ENCODE measurements at places on chromosomes 5 and 9.

DNA sequence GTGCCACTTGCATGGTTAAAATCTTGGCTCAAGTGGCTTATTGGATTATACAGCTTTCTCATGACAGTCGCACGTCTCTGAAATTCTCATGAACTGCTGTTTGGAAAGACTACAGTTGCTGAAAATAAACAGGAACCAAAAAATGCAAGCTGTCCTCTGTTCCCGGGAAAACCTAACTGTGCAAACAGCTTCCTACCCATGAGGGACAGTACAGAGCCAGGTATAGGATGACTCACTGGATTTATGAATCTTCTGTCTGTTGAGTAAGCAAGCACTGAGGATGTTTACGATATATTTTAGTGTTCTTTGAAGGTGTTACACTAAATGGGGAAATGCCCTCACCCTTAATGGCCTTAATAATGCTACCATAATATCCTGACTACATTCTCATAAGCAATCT is 380.3 kb upstream of the TNC start:
- DNase-seq, result no peak

DNA sequence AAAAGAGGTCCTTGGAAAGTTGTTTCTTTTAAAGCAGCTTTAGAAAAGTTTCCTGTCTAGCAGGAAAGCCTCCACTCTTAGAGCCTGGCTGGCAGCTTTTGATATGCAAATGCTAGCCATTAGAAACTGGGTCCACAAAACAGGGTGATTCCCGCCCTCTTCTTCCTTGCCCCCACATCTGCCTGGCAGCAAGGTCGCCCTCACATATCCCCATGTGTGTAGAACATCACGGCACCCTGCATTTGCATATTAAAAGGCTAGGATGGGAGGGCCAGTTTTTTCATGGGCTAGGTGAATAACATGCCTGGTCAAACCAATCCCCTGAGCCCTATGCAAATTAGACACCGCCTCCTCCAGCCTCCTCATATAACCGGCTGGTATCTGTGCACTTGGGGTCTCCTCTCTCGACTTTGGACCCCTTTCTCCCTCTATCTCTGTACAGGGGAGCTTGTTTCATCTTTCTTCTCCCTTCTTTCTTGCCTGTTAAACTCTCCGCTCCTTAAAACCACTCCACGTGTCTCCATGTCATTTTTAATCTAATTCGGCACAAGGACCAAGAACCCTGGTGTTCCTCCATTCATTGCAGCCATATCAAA is 426.8 kb upstream of the CTNND2 start:
- DNase-seq, result no peak

- DNase-seq, result no peak
Observed at GRCh38 chr5:80686757-80687156, 32.0 kb upstream of the DHFR start.

GRCh38 chr9:113660196-113660595 is 196.7 kb downstream of the RGS3 start:
- DNase-seq, result no peak

- DNase-seq, result peak; percentile 25
Observed at GRCh38 chr9:14428781-14429230, 114.9 kb upstream of the NFIB start.

DNA sequence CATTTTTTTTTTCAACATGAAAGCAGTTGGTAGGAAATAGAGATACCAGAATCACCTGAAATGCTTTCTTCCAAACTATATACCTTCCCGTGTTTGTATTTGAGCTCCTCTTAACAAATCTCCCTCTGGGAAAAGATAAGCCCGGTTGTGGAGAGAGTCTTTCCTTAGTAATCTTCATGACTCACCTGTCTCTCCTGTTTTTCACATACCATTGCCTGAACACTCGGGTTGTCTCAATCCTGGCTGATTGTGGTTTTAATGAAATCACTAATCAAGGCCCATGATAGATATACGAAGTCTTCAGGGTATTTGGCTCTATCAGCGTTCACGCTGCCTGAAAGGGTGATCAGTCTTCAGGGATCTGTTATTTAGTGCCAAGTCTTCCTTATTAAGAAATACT is 136.7 kb downstream of the MAN2A1 start:
- no peak for DNase-seq

GRCh38 chr9:131423171-131423581 is 29.3 kb downstream of the PRRC2B start:
- DNase-seq, result no peak

DNA sequence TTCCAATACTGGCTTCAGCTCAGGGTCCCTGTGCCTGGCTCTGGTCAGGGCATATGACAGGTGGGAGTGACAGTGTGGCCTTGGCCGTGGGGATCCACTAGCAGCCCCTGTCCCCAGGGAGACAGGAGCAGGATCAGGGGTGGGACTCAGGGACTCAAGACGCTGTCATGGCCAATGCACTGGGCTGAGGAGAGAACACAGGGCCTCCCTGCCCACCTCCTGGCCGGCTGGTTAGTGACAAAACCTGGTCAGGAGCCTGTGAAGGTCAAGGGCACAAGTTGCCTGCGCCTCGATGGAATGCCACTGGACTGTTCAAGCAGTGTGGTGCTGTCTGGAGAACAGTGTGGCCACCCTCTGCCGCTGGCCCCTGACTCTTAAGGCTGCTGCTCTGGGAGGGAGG is 86.8 kb downstream of the OLFM1 start:
- no peak for DNase-seq

Measured in MM.1S (cell line).